ENCODE measurements at places on chromosomes 13 and 19.

GRCh38 chr13:38667526-38668109, 19.3 kb upstream of the FREM2 start:
- DNase-seq, result no peak

GRCh38 chr13:34155931-34156607, 338.1 kb downstream of the RFC3 start:
- no peak for DNase-seq

GRCh38 chr13:81872581-81872980, 1531.7 kb upstream of the SPRY2 start:
- no peak for DNase-seq

GRCh38 chr13:86324191-86324590, 525.0 kb upstream of the SLITRK6 start:
- no peak for DNase-seq

GRCh38 chr19:52227980-52228379, 38.1 kb downstream of the PPP2R1A start:
- no peak for DNase-seq

- no peak for DNase-seq
These were observed 538 bp downstream of the ZNF428 start for GRCh38 chr19:43618921-43619261.

DNA sequence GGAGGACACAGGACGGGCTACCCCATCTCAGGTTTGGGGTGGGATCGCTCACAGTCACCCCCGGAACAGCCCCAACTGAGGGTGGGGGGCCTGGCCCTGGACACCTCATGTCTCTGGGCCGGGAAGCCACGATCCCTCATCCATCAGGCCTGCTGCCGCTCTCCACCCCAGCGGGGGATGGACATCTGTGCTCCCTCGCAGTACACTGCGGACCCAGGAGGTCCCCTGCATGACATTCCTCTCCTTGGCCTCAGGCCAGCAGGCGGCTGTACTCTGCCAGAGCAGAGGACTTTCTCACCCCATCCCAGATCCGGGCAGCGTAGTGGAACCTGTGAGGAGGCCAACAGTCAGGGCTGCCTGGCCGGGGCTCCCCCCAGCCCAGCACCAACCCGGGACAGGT, 15.5 kb downstream of the IRGC start:
- DNase-seq, result no peak

DNA sequence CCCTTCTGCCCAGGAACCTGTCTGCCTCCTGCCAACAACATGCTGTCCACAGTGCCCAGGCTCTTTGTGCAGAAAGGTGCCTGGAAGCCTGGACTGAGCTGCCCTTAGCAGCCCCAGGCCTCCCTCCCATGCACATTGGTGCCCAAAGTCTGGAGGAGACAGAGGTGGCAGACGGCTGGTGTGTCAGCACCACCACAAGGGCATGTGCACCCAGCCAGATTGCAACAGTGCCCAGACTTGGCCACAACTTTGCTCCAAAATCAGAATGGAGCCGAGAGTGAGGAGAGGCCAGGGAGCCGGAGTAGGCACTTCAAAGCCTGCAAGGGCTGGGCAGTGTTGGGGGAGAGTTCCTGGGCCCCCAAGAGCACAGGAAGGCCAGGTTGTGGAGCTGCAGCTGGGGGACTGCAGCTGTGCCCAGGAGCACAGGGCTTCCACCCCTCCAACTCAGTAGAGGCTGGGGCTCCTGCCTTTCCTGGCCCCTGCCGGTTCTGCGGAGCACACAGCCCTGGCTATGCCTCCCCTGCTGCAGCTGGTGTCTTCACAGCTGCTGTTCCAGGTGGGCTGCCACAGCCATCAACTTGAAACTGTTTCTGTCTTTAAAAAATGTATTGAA, 1255.8 kb downstream of the SLITRK5 start:
- DNase-seq, result no peak

DNA sequence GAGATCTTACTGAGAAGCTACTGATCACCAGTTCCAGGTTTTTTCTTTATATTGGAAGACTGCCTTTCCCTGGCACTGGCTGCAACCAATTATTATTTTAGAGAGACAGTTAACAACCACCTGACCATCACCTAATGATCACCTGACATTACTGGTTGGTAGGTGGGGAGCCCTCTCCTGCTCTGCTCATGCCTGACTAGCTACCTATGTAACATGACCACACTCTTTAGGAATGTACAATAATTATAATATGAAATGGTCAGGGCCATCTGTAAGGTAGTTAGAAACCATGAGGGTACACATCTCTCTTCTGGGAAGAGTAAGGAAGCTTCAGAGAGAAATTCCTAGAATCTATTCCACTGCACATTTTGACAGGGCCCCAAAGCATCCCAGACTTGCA, 59.0 kb upstream of the SCEL start:
- no peak for DNase-seq

- no peak for DNase-seq
These were observed 1988.1 kb upstream of the PCDH20 start for GRCh38 chr13:63403733-63404132.
